ENCODE measurements at places on chromosomes 16 and 17.

- DNase-seq, result no peak
Observed at GRCh38 chr17:9016941-9017552, 4.3 kb upstream of the NTN1 start.

- no peak for DNase-seq
Observed at GRCh38 chr16:84740596-84741116, 40.9 kb downstream of the USP10 start.

- peak; percentile 99 for DNase-seq
Observed at GRCh38 chr16:50093607-50094539, 28.1 kb downstream of the HEATR3 start.

DNA sequence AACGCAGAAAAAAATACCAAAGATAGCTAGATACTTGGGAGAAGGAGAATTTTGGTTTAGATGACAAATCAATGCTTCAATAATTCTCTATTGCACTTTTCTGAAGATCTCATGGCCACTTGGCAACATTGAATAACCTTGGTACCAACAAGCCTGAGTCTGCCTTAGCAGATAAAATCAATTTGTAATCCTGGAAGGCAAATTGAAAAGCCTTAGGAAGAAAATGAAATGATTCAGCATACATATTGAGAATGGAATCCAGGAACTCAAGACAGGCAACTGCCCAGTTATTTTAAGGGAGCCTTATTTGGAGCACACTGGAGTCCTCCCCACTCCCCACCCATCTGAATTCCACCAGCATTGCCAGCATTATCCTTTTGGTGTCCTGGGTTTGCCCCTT lies 109.3 kb upstream of the SOX9 start:
- DNase-seq, result no peak

- no peak for DNase-seq
Observed at GRCh38 chr16:80788027-80788426, 16.4 kb downstream of the CDYL2 start.

DNA sequence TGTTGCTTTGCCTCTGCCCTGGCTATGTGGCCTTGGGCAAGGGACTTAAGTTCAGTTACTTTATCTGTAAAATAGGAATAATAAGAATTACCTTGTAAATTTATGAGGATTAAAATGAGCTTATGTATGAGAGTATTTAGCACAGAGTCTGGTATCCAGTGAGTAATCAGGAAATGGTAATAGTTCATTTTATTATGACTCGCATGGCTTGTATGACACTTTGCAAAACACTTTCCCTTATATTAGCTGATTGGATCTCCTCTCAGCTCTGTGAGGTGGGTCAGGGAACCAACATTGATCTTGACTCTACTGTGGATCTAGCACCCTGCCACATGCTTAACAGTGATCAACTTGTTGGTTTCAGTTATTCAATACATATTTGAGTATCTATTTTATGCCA lies 8.3 kb upstream of the CDH3 start:
- DNase-seq, result no peak

DNA sequence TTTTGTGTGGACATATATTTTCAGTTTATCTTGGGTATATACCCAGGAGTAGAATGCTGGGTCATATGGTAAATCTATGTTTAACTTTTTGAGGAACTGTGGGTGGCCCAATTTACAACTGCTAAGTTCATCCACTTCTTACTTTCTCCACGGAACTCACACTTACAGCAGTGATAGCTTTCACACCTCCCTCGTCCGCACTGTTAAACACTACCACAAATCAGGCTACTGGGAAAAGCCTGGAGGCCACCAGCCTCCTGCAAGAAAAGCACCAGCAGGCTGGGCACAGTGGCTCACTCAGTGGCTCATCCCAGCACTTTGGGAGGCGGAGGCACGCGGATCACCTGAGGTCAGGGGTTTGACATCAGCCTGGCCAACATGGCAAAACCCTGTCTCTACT lies 14.7 kb upstream of the ZG16 start:
- DNase-seq, result no peak

DNA sequence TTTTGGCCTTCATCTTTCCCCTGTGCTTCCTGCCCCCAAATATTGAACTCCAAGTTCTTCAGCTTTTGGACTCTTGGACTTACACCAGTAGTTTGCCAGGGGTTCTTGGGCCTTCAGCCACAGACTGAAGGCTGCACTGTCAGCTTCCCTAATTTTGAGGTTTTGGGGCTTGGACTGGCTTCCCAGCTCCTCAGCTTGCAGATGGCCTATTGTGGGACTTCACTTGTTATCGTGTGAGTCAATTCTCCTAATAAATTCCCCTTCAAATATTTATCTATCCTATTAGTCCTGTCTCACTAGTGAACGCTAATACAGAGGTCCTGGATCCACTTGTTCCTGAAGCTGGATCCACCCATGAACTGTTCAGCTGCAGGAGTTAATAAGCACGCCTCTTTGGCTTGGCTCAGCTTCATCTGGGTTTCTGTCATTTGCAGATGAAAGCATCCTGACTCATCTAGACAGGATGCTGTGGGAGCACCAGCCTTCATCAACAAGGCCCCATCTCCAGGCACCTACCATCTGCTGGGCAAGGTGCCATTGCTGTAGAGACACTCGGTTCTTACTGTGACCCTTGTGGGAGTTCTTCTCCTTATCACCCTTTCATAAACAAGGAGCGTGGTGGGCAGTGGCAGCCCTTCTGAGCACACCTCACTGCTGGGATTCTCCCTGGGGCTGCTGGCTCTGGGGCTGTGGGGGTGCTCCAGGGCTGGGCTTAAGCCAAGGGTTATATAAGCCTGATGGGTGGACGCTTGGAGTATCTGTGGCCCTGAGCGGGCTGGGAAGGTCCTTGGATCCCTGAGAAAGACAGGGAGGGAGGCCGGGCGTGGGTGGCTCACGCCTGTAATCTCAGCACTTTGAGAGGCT lies 23.1 kb downstream of the LAT start:
- DNase-seq, result peak; percentile 60

DNA sequence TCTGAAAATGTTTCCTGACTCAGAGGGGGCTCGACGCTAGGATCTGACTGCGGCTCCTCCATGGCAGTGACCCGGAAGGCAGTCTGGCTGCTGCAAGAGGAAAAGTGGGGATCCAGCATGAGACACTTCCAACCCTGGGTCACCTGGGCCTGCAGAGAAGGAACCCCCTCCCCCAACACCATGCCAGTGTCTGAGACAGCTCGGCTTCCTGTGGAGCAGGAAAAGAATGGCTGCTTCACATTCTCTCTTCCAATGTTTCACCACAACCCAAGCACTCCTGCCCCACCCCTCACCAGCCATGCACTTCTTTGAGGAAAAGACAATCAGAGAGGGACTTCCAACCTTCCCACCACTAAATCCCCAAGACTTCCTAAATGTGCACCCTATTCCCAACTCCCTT lies 10.8 kb downstream of the TP53 start:
- DNase-seq, result no peak

- DNase-seq, result no peak
Observed at GRCh38 chr16:2741168-2741567, 11.3 kb upstream of the SRRM2 start.

GRCh38 chr17:47733047-47733673 lies at the start of gene TBX21:
TSS of gene TBX21 (plus strand) at chr17:47733236. CDS start at chr17:47733455, 219 bp downstream.
- DNase-seq, result peak; percentile 57

DNA sequence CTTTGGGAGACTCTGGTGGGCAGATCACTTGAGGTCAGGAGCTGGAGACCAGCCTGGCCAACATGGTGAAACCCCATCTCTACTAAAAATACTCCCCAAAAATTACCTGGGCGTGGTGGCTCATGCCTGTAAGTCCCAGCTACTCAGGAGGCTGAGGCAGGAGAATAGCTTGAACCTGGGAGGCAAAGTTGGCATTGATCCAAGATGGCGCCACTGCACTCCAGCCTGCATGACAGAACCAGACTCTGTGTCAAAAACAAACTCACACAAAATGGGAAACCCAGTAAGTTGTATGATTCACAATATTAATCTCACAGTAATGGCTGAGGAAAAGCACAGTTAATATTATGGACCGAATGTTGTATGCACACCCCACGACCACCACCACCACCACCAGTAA lies 24.3 kb downstream of the WSB1 start:
- DNase-seq, result no peak

- no peak for DNase-seq
Observed at GRCh38 chr16:27558932-27559331, 9.0 kb downstream of the KATNIP start.

- DNase-seq, result no peak
Observed at GRCh38 chr16:87236516-87237115, 80.6 kb downstream of the C16orf95 start.

GRCh38 chr17:45332505-45332904 lies 15.7 kb upstream of the MAP3K14 start:
- no peak for DNase-seq

- DNase-seq, result peak; percentile 47
Observed at GRCh38 chr16:71880176-71880575, 3.8 kb downstream of the ZNF821 start.

GRCh38 chr17:77716289-77716926 lies 242.1 kb upstream of the TNRC6C start:
- DNase-seq, result no peak

DNA sequence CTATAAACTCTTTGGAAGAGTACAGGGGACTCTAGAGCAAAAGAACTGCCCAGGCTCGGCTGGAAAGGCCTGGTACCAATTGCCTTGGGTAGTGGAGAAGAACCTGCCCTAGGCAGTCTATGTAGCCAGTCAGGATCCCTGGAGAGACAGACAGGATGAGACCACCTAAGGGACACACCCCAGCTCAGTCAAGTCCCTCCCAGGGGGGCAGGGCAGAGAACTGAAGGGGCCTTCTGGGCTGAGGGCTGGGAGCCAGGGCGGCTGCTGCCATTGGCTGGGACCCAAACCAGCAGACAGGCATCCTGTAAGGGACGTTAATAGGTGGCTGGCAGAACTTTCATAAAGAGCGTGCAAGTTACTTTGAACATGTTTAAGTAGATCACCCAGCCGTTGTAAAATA lies 12.8 kb upstream of the SLC38A8 start:
- no peak for DNase-seq

DNA sequence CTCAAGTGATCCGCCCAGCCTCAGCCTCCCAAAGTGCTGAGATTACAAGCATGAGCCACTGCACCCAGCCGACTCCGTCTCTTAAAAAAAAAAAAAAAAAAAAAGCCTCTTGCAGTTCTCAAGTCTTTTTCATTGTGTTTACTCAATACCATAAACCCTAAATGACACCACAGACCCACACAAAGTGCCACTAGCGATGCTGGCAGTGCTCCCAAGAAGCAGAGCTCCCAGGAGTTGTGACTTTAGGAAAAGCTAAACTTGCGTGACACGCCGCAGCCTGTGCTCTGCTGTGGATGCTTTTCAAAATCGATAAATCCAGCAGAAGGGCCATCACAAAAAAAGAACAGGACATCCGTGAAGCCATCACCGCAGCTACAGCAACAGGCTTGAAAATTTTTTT lies 114.7 kb downstream of the ANKRD11 start:
- no peak for DNase-seq

DNA sequence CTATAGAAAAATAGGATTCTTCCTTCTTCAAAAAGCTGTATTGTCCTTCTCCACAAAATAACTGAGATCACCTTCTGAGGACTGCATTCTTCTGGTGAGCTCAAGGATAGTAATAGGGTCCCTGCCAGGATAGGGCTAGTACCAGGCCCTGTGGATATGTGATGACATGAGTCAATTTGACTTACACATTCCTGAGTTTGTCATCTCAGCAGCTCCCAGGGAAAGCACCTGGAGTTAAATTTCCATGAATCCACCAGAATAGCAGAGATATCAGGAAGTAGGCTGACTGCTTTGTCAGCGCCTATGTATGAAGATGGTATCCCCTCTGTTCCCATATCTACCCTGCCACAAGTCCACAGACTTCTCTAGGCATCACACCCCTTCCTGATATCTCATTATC lies 225.8 kb downstream of the PMP22 start:
- DNase-seq, result no peak

- DNase-seq, result no peak
Observed at GRCh38 chr16:47712276-47713224, 251.4 kb downstream of the PHKB start.

- DNase-seq, result peak; percentile 70
Observed at GRCh38 chr17:1275962-1276736, 3.3 kb upstream of the TRARG1 start.

DNA sequence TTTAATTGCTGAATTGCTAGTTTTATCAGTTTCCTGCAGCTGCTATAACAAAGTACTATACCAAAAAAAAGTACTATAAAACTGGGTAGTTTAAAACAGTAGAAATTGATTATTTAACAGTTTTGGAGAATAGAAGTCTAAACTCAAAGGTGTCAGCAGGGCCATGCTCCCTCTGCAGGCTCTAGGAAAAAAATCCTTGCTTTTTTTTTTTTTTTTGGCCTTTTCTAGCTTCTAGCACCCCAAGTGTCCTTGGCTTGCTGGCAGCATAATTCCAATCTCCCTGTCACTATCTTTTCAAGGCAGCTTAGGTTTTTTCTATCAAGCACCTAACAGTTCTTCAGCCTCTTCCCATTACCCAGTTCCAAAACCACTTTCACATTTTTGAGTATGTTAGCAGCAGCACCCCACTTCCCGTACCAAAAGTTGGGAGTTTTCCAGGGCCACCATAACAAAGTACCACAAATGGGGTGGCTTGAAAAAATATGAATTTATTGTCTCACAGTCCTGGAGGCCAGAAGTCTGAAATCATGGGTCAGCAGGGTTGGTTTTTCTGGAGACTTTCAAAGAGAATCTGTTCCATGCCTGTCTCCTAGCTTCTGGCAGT lies 37.4 kb downstream of the BPTF start:
- DNase-seq, result no peak

GRCh38 chr16:64375391-64375980 lies 746.4 kb downstream of the CDH11 start:
- DNase-seq, result no peak

DNA sequence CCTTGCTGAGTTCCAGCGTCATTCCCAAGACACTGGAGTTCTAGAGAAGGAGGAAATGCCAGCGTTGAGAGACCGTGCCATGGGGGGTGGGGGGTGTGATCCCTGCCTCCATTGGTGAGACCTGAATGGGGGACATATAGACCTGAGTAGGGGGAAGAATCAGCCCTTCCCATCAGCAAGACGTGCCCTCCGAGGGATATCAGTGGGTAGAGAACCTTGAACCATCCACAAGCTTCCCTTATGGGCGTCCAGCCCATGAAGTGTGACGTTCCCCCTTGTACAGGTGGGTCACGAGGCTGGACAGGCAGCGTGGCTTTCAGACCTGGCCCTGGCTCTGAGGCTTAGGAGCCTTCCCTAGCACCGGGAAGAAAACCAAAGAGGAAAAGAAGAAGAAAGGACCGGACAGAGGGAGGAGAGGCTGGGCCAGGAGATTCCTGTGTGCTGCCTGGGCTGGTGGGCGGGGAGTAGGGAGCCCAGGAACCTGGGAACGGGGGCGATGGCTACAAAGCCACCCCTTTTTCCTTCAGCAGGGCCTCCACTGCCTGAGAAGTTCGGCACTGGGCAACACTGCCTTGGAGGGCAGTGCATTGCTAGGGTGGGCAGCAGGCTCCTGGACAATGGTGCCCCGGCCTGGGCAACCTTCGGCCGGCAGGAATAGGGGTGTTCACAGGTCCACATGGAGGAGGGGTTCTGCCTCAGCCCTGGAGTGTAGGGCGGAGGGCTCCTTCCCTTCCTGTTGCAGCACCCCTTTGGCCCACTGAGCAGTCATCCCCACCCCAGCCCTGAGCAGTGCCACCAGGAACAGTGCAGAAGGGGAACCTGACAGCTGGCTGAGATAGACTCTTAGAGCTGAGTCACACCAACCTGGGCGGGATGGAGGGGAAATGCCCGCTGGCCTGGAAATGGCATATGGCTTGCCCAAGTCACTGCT lies 7.2 kb downstream of the RAB11FIP4 start:
- DNase-seq, result peak; percentile 55

All from inflammatory macrophage treated with lipopolysaccharide for 1 hour (primary cell).